Fibroblast of skin of right biceps (primary cell): ENCODE measurements at places on chromosomes 2 and 18.

GRCh38 chr2:216987252-216987821 lies 127.5 kb upstream of the TNP1 start:
- no peak for DNase-seq

GRCh38 chr18:47100212-47100831 lies 50.0 kb downstream of the HDHD2 start:
- DNase-seq, result peak; percentile 57

GRCh38 chr18:6044773-6045172 lies 149.5 kb upstream of the TMEM200C start:
- no peak for DNase-seq

DNA sequence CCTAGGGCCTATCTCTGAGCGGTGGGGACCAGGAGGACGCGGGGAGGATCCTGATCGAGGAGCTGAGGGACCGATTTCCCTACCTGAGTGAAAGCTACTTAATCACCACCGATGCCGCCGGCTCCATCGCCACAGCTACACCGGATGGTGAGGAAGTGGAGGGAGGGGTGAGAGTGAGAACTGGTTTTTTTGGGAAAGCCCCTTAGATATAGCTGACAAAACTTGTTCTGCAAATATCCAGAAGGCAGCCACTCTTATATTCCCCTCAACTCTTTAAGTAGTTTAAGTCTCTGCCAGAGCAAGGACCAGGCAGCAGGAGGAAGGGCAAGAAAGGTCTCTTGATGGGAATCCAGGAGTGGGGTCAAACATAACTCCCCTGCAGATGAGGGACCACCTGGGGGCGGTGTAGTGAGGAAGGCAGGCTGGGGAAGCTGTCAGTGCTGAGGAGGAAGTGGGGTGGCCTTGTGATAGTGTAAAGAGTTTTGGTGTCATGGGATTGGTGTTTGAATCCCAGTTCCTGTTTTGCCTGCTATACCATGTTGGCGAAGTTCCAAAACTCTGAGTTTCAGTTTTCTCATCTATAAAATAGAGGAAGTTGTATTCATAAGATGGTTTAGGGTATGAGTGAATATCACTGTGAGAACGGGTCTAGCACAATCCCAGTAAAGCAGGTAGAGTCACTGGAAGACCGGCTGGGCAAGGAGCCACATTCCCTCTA lies 3.4 kb downstream of the NAGK start:
- no peak for DNase-seq

- DNase-seq, result peak; percentile 8
Observed at GRCh38 chr2:66189553-66189952, 245.4 kb upstream of the MEIS1 start.

- no peak for DNase-seq
Observed at GRCh38 chr2:102006886-102007278, 15.1 kb downstream of the IL1R2 start.
